ENCODE measurements at places on chromosomes 1 and 21. TPM values are rescaled to one million over a fixed set of nuclear protein-coding genes. Genes with fewer than 3 reads are reported as not detected.

GRCh38 chr1:70264839-70265238 is 43.7 kb downstream of the SRSF11 start:
- no peak for DNase-seq

DNA sequence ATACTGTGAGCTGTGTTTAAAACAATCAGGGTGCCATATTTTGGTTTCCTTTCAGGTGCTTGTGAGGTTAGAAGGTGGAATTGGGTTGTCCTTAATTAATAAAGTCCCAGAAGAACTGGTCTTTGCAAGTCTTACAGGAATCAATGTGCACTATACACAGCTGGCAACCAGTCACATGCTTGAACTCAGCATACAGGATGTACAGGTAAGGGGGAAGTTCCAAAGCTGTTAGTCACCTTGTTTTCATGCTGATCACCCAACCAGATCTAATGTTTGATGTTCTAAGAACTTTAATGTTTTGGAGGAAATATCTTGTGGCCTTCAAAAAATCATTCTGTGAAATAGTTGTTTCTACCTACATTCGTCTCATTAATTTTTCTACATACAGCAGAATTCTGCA is 156.3 kb downstream of the VPS13D start:
- DNase-seq, result no peak

DNA sequence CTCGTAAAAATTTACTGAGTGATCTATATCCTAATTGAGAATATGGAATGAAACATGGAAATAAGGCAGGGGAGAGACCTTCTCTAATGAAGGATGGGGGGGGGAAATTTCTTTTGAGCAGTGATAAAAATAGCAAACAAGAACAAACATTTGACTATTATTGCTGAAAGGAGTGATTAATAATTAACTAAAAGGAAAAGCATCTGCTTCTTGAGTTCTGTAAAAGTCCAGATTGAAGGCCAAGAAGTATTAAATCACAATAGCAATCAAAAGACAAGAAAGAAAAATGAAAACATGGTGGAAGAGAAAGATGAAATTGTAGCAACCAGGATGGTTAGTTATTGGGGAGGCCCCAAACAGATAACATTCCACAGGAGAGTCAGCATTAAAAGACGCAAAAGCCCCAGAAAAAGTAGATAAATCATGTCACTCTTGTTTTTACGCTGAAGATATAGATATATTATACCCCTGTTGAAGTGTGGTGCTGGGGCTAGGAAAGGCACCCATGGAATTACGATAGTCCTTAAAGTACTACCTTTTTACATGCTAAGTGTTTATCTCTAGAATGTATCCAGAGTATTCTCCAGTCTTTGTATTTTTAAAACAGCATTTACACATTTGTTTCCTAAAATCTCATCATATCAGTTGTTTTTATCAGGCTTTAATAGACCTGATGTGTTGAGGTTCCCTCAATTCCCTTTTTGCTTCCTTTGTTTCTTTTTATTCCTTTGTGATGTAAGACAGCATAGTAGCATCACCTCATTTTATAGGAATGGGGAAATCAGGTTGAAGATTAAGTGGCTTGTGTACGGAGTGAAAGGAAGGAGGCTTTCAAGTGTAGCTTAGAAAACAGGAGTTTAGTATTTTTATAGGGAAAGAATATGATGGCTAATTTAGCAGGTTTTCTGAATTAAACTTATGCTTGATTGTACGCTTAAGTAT is 28.9 kb downstream of the DISP1 start:
- no peak for DNase-seq

DNA sequence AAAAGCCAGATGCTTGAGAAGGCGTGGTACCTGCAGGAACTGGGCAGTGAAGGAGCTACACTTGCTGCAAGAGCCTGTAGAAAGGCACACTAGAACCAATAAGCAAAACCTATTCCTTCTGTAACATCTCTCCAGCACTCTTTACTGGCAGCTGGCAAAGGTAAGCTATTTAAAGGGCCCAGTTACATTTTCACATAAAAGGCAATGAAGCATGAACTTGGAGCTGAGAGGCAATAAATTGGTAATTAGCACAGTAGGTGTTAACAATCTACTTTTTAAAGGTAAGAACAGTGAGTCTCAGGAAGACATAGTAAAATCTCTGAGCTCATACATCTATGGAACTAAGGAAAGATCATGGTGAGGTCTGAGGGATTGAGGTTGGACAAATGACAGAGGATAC is 167.1 kb upstream of the OLFM3 start:
- no peak for DNase-seq

DNA sequence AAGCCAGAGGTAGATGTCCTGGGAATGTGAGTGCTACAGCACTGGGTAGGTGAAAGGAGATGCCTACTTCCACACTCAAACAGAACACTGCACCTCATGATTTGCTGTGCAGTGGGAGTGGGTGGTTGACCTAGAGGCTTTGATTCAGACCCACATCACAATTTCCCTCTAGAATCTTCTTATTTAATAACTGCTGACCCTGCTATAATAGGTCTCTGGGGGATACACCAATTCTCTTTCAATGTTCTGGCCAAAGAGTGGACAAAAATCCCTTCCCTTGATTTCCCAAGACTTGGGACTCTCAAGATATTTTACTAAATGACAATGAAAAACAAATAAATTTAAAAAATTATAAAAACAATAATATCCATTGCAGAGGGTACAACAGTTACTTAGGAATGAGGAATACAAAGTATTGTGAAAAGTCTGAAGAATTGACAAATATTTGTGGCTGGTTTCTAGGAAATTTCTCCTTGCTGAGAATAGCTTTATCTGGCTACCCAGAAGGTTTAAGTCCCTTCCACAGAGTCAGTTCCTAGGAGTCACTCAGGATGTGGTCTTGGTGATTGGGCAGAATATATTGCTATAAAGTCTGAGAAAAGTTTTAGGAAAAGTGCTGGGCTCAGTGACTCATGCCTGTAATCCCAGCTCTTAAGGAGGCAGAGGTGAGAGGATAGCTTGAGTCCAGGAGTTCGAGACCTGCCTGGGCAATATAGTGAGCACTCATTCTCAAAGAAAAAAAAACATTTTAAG is 2.4 kb upstream of the FCGR2A start:
- peak; percentile 60 for DNase-seq

- DNase-seq, result no peak
These were observed 383.3 kb upstream of the PROX1 start for GRCh38 chr1:213604477-213604876.

MRPL55 gene
- 83.0 TPM for total RNA-seq

CXADR gene
- total RNA-seq, result 16.4 TPM

MTARC1 gene
- not detected for total RNA-seq

SLC5A9 gene
- not detected for total RNA-seq

SERPINC1 gene
- total RNA-seq, result 0.39 TPM

HOOK1 gene
- total RNA-seq, result not detected

OR2T6 gene
- not detected for total RNA-seq

CLCA1 gene
- total RNA-seq, result not detected

ARHGAP29 gene
- total RNA-seq, result 13.6 TPM

C1QA gene
- total RNA-seq, result not detected

SLC9C2 gene
- not detected for total RNA-seq
